NCI-H187 (cell line): ENCODE measurements at places on chromosomes 2 and 18.

GRCh38 chr2:234630801-234631261 is 133.9 kb upstream of the ARL4C start:
- DNase-seq, result no peak

DNA sequence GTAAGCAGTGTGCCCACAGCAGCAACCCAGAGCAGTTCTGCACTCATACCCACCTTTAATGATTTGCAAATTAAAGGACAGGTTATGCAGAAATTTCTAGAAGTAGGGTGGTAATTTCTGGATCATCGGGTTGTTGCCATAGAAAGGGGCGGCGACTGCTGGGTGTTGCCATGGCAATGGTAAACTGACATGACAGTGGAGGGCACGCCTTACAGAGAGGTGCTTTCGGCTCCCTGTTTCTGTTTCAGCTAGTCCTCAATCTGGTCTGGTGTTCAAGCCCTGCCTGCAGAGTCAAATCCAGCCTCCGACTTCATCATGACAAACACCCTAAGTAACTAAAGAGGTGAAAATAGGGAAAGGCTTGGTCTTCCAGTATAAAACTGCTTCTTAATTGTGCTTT is 667.7 kb downstream of the SOCS6 start:
- no peak for DNase-seq

DNA sequence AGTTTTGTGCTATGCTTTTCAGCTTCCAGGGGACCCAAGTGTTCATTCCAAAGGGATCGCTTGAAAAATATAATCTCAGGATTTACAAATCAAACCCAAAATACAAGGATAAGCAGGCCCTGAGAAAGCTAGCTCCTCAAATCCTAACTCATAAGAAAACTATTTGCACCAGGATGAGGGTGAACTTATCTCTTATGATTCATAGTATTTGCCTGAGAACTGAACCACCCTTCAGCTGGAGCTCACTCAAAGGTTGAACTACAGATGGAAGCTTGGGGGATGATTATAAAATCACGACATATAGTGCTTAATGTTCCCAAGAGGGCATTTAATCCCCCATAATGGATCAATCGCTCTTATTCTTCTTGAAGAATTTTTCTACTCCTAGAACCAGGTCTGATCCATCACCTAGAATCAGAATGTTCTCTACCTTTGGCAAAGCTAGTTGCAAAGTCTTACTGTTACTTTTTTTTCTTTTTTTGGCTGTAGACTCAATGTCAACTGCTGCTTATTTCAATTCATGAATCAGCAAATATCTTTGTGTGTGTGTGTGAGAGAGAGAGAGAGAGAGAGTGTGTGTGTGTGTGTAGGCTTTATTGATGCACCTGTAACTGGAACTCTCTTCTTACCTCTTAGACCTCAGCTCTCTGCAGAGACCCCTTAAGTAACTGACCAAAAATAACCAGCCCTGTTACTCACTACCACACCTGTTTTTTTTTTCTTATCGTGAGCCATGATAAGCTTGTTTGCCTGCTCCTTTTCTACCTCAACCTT is 44.8 kb downstream of the ARL4C start:
- no peak for DNase-seq

DNA sequence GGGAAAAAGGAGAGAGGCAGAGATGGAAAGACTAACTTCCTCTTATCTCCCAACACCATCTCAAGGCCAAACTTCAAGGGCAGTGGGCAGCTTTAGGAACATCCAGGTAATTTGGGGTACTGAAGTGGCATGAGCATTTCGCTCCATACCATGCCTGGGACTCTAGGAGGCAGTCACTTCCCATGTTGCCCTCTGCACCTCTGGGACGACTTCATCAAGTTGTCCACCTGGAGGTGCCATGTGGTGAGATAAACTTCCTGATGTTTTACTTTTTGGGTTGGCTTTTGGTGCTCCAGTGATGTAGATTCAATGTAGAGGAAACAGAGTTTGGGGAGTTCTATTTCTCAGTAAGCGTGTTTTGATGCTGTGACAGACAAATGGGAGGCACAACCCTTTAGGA is 56.3 kb upstream of the UPP2 start:
- DNase-seq, result no peak

DNA sequence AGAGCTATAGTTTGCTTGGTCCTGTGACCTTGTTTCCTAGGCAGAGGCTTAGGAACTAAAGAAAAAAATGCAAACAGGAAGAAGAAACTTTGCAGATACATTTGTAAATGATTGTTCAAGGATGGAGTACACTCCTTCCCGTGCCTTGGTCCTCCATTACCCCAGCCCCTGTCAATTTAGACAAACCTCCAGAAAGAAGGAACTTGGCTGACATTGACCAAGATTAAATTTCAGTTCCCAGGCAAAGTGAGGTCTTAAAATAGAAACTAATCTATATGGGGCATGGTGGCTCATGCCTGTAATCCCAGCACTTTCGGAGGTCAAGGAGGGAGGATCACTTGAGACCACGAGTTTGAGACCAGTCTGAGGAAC is 179.9 kb upstream of the FN1 start:
- DNase-seq, result no peak

DNA sequence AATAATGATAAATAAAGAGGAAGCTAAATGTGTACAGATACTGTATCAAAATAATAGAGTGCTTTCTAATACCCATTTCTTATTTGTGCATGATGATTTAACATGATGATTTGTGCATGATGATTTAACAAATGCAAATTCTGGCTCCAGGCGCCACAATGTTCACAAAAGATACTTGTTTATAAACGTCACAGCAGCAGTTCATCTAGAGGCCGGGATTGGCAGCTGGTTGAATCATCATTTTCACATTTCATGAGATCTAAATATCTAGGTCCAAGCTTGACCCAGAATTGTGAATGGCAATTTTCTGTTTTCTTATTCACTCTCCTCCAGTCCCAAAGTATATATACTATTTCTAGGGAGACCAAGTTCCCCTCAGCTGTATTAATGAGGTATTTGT is 322.0 kb downstream of the SUCLG1 start:
- DNase-seq, result no peak

- no peak for DNase-seq
These were observed 135.9 kb downstream of the TPGS2 start for GRCh38 chr18:36692921-36693332.

GRCh38 chr18:69813559-69813958 is 134.1 kb downstream of the CD226 start:
- no peak for DNase-seq

DNA sequence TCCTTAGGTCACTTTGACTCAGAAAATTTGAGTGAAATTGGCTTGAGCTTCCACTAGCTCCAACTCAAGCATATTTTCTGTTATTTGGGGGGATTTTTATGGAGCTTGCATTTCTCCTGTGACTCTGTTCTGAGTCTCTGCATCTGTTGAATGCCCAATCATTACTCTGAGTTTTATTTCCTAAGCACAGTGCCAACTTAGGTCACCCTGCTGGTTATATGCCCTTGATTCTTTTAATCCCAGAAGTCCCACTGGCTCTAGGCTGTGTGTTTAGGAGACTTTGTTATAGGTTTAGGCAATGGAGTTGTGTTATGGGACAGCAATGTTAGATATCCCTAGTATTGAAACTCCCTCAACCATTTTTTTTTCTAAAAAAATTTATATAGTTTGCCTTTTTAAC is 198.2 kb upstream of the DTNA start:
- no peak for DNase-seq

- no peak for DNase-seq
These were observed 12.3 kb downstream of the MERTK start for GRCh38 chr2:111910609-111911277.

DNA sequence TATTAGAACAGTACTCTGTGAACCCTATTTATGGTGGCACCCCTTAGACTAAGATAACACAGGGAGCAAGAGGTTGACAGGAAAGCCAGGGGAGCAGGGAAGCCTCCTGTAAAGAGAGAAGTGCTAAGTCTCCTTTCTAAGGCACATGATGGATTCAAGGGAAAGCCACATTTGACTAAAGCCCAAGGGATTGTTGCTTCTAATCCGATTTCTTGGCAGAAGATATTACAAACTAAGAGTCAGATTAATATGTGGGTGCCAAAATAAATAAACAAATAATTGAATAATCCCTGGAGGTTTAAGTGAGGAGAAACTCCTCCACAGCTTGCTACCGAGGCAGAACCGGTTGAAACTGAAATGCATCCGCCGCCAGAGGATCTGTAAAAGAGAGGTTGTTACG is 333.2 kb downstream of the SOX11 start:
- no peak for DNase-seq

DNA sequence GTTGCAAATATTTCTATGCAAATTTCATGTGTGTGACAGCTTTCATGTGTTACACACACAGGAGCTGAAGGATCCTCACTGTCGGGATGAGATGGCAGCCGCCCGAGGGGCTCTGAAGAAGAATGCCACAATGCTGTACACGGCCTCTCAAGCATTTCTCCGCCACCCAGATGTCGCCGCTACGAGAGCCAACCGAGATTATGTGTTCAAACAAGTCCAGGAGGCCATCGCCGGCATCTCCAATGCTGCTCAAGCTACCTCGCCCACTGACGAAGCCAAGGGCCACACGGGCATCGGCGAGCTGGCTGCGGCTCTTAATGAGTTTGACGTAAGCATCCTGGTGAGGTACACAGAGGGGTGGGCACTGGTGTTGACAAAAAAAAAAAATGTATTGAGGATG is 361.2 kb downstream of the CTNNA2 start:
- DNase-seq, result no peak

GRCh38 chr2:233049194-233049761 is 10.9 kb upstream of the INPP5D start:
- no peak for DNase-seq

DNA sequence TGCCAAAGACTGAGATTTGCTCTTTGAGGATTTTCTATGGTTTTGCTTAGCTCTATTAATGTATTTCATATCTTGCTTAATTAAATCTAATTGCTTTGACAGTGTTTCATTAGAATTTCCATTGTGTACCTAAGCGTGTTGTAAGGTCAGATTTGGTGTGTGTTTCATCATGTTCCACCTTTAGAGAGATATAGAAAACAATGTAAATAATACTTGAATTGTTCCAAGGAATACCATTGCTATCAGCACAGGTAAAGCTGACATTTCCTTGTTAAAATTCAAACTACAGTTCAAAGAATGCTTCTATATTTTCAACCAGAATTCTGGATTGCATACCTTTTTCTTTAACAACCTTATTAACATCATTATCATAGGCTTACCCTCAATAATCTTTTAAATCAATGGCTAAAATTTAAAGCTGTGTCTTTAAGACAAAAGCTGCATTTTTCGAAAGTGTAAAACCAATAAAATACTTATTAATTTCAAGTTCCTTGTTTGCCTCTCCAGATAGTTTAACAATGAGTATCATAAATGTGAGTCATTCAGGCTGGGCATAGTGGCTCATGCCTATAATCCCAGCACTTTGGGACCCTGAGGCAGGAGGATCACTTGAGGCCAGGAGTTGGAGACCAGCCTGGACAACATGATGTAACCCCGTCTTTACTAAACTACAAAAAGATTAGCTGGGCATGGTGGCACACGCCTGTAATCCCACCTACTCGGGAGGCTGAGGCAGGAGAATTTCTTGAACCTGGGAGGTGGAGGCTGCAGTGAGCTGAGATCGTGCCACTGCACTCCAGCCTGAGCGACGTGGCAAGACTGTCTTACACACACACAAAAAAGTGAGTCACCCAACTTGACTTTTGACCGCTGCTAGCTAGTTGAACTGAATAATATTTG is 188.0 kb upstream of the PKDCC start:
- no peak for DNase-seq

- DNase-seq, result no peak
These were observed 649.5 kb downstream of the SLC4A3 start for GRCh38 chr2:220276741-220277444.

DNA sequence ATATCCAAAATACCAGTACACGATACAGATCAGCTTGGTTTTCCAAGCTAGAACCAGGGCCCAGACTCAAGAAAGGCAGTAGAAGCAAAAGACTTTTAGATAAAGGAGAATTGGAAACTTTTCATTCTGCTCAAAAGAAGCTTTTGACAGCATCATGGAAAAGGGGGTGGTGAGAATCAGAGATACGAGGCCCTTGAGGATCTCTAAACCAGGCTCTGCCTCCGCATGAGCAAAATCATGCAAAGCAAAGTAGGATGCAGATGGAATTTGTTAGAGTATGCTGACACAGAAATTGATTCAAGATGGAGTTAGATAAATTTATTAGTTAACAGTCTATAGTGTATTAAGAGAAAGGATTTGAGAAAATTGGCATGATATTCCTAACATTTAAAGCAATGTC is 39.8 kb downstream of the FAM98A start:
- no peak for DNase-seq

DNA sequence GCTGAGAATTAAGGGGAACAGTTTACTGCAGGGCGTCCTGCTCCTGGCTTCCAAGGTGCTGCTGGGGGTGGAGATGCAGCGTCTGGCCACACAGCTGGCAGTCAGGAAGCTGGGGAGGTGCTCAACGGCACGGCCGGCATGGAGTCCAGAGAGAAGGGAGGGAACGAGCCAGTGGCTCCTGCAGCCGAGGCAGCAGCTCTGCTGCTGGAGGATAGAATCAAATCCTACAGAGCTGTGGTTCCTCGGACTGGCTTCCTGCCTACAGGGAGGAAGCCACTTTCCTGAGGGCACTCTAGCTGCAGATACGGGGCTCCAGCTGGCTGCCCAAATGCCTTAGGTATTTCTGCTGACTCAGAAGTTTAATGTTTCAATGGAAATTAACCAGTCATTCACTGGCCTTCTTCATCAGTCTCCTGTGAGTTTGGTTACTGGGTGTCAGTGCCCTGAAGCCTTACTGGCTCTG is 266.3 kb downstream of the TWIST2 start:
- DNase-seq, result no peak

- no peak for DNase-seq
These were observed 10.1 kb upstream of the CCDC138 start for GRCh38 chr2:108776475-108776874.

GRCh38 chr2:74347303-74347702 is 4.1 kb upstream of the SLC4A5 start:
- no peak for DNase-seq

- DNase-seq, result no peak
These were observed 48.6 kb upstream of the GPR17 start for GRCh38 chr2:127597046-127597983.

DNA sequence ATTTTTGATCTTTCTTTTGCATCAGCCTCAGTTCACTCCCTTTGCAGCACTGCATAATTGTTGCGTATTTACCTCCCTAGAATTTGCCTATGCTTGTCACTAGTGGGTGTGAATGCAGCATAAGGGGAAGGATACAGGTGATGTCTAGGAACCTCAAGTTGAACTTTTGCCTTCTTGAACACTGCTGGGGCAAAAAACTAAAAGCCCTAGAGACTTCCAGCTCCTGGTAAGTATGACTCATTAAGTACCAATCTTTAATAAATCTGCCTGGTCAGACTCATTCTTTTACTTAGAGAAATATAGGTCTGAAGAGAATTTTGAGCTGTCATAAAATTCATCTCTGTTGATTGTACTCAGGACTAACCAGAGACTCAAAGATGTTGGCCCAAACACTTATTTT is 547.3 kb upstream of the FANCL start:
- DNase-seq, result no peak

DNA sequence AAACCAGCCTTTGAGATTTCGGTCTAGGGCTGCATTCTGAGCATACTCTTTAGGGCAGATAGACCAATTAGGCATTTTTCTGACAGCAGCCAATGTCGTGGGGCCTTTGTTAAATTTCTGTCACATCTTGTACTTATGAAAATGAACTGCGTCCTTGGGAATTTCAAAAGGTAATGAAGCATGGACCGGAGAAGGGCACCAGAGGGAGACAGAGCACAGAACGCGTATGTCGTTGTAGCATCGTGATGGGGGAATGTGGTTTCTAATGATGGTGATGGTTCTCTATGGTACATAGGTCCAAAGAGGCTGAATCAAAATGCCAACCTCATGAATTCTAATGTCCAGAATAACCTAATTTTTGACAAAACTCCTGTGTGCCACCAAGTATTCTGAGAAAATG is 483.9 kb upstream of the CRIM1 start:
- DNase-seq, result no peak
